ENCODE measurements at places on chromosomes 1 and 21.

DNA sequence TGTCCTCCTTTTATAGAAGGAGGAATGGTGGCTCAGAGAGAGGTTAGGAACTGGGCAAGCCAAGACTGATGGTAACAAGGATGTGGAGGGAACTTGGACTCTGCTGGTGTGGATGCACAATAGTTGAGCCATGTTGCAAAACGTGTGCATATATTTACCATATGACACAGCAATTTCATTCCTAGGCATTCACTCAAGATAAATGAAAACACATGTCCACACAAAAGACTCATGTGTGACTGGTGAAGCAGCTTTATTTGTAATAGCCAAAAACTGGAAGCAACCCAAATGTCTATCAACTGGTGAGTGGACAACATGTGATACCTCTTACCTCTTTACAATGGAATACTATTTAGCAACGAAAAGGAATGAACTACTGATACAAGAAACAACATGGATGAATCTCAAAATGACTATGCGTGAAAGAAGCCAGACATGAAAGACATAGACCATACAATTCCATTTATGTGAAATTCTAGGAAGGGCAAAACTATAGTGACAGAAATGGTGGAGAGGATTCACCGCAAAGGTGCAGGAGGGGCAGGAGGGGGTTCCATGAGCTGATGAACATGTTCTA is 36.2 kb downstream of the CAMK2N1 start:
- no peak for DNase-seq

GRCh38 chr1:177571076-177571475 is 398.8 kb downstream of the SEC16B start:
- DNase-seq = no peak

DNA sequence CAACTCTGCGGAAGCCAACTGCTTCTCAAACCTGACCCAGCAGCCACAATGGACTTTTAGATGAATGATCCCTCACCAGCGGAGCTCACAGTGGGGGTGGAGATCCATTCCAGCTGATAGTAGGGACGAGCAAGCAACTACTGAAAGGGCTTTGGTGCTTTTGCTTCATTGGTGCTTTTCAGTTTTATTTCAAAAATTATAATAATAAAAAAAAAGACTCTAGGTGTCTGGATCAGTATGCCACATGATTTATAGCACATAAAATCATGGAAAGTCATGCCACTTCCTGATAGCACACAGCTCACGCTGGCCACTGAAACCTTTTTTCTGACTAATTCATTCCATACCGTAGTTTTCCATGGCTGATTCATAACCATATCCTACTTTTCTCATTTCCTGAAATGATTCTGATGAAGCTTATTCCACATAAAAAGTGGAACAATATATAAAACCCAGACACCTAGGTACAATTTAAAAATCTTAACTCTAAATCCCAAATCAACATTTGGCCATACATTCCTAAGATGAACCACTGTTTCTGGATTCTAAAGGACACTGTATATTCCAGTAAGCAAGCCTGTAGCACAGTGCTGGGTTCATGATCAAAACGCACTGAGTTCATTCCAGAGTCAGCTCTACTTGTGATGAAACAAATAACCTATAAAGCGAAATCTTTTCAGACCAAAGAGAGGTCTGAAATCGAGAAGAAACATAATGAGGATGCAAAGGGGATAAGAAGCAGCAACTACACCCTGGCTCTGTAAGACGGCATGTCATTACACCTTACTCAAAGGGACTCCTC is 41.3 kb upstream of the KCNE1 start:
- no peak for DNase-seq

DNA sequence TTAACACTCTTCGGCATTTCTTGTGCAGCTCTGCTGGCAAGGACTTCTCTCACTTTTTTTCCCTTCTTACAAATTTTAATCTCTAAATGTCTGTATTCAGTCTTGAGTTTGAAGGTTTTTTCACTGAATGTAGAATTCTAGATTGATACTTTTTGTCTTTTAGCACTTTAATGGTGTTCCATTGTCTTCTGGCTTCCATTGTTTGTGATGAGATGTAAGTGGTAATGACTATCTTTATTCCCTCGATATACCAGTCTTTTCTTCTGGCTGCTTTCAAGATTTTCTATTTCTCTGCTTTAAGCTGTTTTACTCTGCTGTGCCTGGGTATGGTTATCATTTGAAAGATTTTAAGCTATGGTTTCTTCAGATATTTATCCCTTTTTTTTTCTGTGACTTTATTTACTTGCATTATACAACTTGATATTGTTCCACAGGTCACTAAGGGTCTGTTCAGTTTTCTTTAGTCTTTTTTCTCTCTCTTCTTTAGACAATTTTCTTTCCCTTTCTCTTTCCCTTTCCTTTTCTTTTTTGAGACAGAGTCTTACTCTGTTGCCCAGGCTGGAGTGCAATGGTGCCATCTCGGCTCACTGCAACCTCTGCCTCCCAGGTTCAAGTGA is 35.8 kb downstream of the DYRK1A start:
- DNase-seq = no peak

DNA sequence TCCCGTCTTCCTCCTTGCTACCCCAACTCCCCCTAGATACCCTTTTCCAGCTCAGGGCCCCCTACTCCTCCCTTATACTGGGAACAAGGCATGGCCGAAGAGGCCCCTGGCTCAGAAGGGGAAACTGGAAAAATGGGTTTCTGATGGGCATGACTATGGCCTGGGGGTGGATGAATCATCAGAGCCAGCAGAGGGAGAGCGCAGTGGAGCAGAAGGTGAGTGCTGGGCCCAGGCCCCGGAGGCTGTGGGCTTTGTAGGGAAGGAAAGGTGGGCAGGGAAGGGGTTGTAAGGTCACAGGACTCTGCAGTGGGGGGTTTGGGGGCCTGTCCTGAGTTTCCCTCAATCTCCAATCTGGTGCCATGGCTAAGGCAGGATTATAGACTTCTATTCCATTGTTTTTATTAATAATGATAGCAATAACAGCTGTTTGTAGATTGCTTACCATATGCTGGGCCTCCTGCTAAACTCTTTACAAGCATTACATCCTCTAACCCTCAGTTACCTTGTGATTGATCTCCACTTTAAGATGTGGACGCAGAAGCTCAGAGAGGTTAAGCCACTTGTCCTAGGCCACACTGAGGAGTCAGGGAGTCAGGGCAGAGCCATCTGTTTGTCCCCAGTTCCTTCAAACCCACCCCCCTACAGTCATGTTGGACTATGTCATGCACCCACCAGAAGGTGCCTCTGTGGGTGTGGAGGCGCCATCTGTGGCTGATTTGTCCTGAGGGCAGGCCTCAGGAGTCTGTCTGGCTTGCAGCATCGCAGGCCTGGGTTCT is 36.2 kb upstream of the ZNF362 start:
- DNase-seq = no peak

DNA sequence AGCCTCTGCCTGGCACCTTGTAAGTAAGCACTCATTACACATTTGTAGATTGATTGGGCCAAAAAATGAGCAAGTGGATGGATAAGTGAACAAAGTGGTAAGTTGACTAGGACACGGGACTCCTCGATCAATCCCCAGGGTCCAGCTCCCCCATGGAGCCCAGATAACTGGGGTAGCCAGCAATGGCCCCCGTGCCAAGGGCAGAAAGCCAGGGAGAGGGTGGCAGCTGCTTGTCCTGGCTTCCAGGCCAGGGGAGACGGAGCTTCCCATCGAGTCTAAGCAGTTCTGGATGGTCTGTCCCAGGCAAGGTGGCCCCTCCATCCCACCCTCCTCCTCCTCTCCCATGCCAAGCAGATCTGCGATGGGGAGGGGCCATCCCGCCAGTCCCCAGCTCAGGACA is 91.4 kb downstream of the SPSB1 start:
- no peak for DNase-seq

DNA sequence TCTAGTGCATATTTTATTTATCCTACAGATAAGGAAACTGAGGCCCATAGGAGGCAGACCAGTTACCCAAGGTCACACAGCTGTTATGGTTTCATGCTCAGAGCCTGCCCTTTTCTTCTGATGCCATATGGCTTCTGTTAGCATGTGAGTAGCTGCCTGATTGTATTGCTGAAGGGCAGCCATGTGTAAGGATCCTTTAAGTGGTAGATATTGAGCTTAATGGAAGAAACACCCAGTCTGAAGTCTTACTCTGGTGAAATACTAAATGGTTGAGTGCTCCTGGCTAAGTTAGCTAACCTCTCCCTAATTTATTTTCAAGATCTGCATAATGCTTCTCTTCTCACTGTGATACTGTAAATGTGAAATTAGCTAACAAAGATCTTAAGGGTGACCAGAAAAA is 30.9 kb downstream of the ADAMTS5 start:
- DNase-seq = no peak

DNA sequence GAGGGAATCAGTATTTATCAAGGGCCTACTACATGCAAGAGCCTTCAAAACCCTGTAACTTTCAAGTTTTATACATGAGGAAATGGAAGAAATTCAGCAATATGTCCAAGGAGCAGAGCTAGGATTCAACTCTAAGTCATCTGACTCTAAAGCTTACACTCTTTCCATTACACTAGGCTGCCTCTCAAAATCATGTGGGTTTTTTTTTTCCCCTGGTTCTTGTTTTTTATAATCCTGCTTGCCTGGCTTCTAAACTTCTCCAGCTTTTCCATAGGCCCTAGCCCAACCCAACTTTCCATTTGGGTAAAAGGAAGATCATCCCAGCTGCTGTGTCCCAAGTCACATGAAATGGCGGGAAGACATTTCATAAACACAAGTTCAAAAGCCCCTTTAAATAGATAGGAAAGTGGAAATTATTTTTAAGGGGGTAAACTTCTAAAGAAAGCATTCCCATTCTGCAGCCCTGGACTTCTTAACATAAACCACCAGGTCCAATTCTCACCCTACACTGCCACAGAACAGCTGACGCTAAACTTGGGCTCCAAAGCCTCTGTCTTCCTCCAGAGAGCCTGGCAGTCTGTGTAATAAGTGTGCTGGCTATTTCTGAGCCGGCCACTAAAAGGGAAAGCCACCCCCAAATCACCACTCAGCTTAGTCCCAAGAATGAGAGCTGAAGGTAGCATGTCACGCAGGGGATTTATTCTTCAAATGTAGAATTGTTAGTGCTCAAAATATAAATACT is 46.9 kb downstream of the ITPKB start:
- no peak for DNase-seq

DNA sequence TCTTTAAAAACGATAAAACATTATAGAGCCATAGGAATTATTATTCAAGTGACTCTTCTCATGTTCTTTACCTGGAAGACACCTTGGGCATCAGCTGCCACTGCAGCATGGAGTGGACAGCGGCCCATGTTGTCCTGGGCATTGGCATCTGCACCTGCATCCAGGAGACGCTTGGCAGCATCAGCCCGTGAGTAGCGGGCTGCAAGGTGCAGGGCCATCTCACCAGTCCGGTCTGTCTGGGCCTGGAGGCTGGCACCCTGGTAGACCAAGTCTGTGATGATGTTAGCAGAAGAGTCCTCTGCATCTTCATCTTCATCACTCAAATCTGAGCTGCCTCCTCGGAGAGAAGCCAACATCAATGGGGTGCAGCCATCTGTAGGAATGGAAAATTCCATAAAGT is 22.9 kb upstream of the ADAM30 start:
- DNase-seq = no peak

GRCh38 chr1:83077411-83077810 is 921.5 kb downstream of the TTLL7 start:
- DNase-seq = no peak

DNA sequence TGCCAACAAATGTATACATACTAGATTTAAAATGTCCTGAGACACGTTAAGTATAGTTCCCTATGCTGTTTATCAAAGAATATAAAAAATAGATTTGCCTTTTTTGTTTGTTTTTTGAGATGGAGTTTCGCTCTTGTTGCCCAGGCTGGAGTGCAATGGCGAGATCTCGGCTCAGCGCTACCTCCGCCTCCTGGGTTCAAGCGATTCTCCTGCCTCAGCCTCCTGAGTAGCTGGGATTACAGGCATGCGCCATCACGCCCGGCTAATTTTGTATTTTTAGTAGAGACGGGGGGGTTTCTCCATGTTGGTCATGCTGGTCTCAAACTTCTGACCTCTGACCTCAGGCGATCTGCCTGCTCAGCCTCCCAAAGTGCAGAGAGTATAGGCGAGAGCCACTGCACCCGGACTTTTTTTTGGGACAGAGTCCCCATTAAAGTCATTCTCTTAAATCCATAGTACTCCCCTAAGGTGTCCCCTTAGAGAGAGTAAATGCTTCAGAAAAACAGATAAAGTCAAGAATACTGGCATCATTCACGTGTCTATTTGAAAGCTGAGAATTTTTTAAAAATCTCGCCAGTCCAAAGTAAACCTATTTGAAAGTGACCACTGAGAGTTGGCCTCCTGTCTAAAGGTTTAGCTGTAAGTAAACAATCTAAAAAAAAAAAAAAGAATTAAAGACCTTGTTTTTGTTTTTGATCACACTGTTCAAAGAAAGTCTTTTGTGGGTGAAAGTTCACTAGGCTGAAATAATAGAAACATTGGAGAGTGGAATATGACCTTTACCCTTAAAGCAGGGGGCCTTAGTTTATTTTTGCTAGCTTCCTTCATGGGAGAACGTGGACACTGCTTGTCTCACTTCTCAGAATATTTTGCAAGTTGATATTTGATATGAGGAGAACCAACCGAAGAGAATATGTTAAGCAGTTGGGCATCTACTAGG is 48.0 kb upstream of the SLC16A1 start:
- no peak for DNase-seq

DNA sequence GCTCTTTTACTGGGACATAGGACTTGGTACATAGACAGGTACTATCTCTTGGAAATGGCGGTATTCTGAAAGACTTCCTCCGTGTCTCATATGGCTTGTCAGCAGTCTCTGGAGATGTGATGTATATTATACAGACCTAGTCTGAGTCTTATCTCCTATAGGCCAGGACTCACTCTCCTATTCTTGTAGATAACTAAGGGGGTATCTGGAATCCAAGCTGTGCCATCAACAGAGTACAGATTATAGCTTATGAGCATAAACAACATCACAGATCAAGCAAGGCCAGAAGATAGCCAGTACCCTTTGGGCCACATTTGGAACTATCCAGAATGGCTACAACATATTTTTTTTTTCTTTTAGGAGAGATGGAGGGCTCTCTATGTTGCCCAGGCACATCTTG is 16.1 kb upstream of the RIMKLA start:
- no peak for DNase-seq

DNA sequence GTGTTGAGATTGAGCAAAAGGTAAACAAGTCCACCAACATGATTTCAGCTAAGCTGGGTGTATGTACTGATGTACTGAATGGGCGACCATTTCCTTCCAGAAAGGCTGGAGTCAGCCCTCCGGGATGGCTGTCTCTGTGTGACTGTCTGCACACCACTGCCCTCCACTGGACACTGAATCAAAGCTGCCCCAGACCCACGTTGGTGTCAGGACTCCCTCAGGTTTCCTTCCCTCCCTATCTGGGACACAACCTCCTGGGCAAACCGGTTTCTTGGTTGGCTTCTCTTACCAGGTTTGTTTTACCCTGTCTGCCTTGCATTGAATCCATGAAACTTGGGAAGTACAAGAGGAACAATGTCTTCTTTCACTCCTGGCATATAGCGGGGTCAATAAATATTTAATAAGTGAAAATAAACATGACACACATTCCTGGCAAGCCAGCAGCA is 5.3 kb upstream of the SRP9 start:
- peak; percentile 28 for DNase-seq

DNA sequence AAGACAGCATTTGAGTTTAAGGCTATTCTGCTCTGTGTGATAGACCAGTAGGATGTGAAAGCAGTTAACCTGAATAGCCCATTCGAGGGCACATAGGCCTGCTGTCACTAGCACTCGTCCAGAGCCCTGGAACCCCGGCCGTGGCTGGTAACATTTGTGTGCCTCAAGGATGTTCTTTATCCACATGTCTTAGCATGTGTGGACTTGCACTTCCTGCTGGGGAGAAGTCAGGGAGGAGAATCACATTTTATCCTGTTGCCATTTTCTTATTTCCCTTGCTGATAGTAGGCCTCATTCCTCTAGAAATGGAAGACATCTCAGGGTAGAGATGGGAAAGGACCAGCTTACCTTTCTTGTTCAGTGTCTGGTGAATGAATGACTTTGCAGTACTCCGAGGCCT is 54.7 kb downstream of the VPS13D start:
- DNase-seq = no peak
